ENCODE measurements at places on chromosomes 2 and 18.

- no peak for DNase-seq
These were observed 502.1 kb upstream of the TMEFF2 start for GRCh38 chr2:192696857-192697256.

DNA sequence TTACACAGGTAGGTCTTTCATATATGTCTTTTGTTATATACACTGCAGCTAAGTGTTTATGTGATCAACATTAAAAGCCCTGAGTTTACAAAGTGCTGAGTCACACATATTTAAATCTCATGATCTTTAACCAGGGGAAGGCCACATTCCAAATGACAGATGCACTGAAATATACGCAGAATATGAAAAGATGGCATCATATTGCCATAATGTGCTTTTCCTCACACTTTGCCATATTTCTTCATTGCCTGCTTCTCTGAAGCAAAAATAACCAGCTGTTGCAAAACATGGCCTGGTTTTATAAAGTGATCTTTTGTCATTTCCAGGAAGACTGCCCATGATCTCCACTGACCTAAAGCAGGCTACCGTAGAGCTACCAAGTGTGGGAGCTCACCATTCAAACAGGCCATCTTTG lies 93.5 kb upstream of the MAPRE2 start:
- peak; percentile 50 for DNase-seq

DNA sequence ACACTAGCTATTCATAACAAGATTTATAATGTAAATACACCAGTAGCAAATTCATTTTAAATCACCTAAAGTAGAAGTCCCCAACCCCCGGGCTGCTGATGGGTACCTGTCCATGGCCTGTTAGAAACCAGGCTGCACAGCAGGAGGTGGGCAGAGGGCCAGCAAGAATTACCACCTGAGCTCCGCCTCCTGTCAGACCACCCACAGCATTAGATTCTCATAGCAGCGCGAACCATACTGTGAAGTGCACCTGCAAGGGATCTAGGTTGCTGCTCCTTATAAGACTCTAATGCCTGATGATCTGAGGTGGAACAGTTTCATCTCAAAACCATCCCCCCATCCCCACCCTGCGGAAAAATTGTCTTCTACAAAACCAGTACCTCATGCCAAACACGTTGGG lies 71.3 kb downstream of the KANSL1L start:
- no peak for DNase-seq

- peak; percentile 31 for DNase-seq
These were observed 1.2 kb upstream of the HES6 start for GRCh38 chr2:238240757-238241711.

DNA sequence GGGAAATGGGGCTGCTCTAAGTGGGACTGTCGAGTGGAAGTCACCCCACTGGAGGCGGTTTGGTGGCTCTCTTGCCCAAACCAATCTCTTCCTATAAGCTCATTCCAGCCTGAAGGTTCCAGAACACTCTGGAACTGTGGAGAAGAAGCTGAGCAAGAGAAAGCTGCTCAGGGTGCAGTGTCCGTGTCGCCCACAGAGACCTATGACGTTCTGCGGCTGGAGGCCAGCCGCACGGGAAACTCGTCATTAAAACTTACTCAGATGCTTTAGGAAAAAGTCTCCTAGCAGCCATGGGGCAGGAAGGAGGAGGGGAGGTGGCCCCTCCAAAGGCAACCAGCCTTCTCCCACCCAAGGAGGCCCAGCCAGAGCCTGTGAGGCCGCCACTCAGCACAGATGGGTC lies 41.7 kb downstream of the ADCY3 start:
- DNase-seq: no peak

- DNase-seq: peak; percentile 20
These were observed 167.6 kb downstream of the DCDC2C start for GRCh38 chr2:3871002-3871401.

DNA sequence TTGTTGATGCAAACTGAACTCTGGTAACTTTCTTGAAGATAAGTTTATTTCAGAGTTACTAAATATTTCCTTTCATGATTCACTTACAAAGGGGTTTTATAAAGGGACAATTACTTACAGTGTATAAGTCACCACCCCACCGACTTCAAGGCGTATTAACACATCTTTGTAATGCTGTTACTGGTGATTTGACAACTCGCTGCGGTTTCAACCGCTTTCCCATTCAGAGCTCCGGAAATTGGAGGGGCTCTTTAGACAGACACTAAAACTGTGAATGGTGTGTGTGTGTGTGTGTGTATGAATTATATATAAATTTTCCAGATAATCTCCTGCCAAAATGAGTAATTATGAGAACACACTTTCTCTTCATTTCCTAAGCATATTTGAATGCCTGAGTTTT lies 4.9 kb downstream of the TM4SF20 start:
- DNase-seq: peak; percentile 33

DNA sequence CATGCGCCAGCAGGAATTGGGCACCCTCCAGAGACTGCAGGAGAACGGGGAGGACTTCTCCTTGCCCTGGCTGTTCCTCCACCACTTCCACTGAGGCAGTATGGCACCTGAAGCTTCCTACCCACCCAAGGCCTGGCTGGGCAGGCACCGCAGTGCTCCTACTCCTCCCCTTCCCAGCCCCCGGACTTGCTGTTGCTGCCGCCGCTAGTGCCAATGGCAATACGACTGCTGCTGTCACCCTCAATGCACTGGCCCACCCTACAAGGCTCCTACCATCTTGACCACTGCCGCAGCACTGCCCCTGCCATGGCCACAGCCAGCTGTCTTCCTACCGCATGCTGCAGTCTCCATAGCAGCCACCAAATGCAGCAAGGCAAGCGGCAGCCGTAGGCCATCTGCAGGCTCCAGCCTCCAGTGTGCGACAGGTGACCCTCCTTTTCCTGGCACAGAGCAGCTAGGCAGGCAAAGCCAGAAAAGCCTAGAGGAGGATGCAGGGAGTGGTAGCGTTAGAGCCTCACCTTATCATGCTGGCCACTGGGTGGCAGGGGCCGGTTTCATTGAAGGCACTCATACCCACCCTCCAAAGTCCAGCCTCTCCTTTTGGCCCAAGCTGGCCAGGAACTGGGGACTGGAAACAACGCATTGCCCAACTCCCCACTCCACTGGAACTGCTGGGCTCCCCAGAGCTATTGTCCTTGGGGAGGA lies 47.4 kb upstream of the ANKRD62 start:
- DNase-seq: no peak

- no peak for DNase-seq
These were observed 238.6 kb downstream of the TWIST2 start for GRCh38 chr2:239086325-239087020.

DNA sequence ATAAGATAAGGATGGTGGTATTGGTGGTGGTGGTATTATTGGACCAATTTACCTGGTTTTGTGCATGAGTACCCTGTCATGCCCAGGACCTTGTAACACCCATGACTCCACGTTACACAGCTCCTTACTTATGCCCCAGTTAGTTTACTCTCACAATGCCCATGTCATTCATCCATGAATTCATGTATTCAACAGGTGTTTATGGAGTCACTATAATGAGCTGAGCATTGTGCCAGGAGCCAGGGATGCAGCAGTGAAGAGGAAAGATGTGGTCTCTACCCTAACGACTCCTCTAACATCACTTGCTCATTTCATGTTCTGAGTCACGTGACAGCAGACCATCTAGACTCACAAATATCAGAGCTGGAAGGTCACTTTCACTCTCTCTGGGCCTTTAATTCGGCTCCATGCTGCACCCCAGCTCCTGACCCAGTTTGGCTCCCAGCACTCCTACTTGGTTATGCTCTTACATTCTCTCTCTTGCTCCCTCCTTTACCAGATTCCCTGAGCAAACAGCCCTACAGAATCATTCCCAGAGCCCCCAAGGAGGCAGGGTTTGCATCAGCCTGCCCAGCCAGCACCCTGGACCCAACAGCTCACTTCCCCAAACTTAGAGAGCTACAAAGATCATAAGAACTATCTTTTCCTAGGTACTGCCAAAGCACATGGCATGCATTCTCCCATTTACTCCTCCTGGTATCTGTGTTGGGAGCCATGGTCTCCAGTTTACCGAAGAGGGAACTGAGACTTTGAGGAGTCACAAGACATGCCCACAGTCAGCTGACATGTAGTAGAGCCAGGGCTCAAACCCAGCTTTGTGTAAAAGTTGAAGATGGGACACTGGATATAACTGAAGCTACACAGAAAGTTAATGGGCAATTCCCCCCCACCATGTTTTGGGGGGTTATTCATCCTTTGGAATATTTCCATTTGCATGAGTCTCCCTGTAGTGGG lies 449.9 kb downstream of the LRATD1 start:
- DNase-seq: no peak

DNA sequence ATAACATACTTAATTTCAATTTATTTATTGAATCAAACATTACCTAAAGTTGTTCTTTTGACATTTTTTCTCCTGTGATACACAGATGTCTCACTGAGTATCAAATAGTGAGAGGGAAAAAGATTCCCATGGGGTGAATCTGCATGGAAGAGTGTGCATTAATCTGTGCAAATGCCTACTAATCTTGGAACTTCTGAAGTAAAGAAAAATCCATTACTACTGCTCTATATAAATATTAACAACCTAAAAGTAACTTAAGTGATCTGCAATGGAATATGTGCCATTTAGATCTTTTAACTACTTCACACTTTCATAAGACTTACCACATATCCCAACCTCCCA lies 125.5 kb downstream of the PLCL1 start:
- DNase-seq: no peak

DNA sequence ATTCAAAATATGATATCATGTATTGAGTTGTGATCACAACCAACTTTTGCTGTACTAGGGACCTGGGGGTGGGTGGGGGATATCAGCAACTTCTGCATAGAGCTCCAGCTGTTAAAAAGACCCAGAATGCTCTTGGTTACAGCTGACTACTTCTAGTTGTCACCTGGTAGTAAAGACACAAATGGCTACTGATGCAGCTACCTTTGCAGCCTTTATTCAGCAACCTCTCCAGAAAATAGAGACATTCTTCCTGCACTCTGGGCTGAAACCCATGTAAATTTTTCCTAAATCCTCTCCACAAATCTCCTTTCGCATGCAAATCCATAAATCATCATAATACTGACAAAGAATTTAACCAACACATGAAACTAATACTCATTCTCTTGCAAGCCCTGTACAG lies 238.3 kb downstream of the TCF4 start:
- DNase-seq: no peak

- DNase-seq: no peak
These were observed 195.7 kb upstream of the FANCL start for GRCh38 chr2:58436872-58437271.

DNA sequence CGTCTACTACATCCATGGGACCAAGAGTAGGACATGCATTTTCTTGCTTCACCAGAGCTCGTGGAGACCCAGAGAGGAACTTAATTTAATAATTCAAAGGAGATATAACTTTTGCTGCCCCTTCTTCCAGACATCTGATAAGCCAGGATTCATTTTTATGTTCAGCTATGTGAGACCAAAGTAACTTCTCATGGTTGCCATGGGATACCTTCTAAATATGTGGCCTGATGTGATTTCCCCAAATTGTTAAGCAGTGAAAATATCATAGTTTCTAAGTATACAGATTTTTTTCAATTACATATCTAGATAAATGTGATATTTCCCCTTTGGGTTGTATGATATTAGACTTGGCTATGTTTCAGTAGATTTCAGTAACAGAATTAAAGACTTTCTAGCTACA lies 185.5 kb upstream of the FN1 start:
- peak; percentile 52 for DNase-seq

- no peak for DNase-seq
These were observed 137.3 kb downstream of the GALNT14 start for GRCh38 chr2:31000970-31001369.

GRCh38 chr2:110107092-110108079 lies 8.2 kb downstream of the MALL start:
- no peak for DNase-seq

- DNase-seq: no peak
These were observed 142.8 kb downstream of the LPIN1 start for GRCh38 chr2:11889101-11889850.

- no peak for DNase-seq
These were observed 196.1 kb upstream of the SALL3 start for GRCh38 chr18:78783564-78783960.

DNA sequence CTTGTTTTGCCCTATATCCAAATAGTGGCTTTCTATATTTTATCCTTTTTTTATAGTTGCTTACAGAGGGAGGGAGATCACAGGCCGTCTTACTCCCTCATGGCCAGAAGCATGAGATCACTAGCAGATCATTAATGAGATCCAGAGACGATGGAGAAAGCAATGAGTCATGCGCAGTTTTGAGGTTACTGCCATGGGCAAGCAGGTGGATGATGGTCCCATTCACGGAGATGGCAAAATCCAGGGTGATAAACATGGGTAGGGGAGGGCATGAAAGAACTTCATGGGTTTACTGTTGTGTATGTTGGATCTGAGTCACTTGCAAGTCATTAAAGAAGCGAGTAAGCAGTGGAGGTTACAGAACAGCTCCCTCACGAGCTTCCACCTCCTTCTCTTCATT lies 60.4 kb downstream of the C18orf63 start:
- peak; percentile 4 for DNase-seq

GRCh38 chr2:72210470-72210869 lies 62.8 kb upstream of the CYP26B1 start:
- DNase-seq: no peak

DNA sequence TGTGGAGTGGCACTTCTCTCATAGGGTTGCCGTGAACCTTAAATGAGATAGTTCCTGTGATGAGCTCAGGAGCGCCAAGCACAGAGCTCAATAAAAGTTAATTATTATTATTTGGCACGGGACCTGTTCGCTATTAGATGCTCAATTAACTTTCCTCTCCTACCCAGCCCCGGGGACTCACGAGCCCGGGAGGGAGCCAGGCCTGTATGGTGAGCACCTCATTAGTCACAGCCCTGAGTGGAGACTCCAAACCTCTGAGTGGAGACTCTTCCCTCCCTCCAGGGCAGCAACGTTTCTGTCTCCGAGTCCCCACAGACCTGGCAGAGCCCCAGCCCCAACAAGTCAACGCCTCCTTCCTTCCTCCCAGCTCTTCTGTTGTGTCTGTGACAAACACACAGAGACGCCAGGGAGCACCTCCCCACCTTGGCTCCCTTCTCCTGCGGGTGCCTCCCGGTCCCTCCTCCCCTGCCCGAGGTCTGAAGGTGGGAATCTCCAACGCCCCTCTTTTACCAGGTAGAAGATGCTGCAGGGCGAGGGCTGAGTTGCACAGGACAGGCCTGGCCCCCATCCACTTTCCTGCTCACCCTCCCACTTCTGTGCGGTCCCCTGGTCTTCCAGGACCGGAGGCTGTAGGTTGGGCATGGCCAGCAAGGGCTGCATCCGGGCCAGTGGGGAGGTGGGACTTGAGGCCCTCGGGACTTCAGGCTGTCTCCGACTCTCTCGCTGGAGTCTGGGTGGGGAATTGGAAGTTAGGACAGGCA lies 52.7 kb upstream of the ODC1 start:
- DNase-seq: peak; percentile 6

- DNase-seq: no peak
These were observed 25.6 kb downstream of the DNPEP start for GRCh38 chr2:219362072-219362471.

- DNase-seq: peak; percentile 29
These were observed 14.5 kb downstream of the CLIP4 start for GRCh38 chr2:29129586-29130281.

- DNase-seq: peak; percentile 58
These were observed 926 bp downstream of the SERPINB8 start for GRCh38 chr18:63970809-63971205.

GRCh38 chr18:48203961-48204666 lies 205.1 kb downstream of the ZBTB7C start:
- DNase-seq: no peak

All from fibroblast of skin of back (primary cell).